ENCODE measurements at places on chromosomes 3 and 15.

- no peak for DNase-seq
Observed at GRCh38 chr15:64182859-64183370, 20.1 kb upstream of the PPIB start.

- DNase-seq: no peak
Observed at GRCh38 chr3:47348411-47349154, 32.2 kb upstream of the PTPN23 start.

DNA sequence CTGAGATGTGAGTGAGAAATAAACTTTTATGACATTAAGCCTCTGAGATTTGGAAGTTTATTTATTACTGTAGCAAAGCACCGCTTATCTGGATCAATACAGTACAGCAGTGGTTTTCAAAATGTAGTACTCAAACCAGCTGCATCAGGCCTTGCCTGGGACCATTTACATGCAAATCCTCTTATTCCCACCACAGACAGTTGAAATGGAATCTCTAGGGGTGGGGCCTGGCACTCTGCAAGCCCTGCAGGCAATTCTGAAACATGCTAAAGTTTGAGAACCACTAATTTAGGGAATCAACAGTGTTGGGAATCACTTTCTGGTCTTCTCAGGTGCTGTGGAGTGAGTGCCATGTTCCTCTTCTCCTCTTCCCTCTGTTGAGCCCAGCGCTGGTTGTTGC lies 77.8 kb upstream of the TAMM41 start:
- no peak for DNase-seq

DNA sequence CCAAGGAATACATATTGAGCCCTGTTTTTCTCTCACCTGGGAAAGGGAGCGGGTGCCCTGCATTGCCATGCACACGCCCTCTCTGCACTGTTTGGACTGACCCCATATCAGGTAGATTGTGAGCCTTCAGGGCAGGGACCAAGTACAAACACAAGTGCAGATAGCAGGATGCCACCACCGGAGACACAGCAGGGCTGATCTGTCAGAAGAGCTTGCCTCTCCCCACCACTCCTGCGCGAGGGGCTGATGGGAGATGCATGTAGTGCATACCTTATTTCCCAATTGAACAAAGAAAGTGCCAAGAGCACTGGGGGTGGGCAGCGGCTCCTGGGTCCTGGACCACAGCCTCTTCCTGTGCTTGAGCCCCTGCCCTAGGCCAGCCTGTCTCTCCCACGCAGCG lies 9.0 kb upstream of the SLCO2A1 start:
- DNase-seq: no peak

- DNase-seq: no peak
Observed at GRCh38 chr15:42490291-42490670, 660 bp downstream of the ZNF106 start.

DNA sequence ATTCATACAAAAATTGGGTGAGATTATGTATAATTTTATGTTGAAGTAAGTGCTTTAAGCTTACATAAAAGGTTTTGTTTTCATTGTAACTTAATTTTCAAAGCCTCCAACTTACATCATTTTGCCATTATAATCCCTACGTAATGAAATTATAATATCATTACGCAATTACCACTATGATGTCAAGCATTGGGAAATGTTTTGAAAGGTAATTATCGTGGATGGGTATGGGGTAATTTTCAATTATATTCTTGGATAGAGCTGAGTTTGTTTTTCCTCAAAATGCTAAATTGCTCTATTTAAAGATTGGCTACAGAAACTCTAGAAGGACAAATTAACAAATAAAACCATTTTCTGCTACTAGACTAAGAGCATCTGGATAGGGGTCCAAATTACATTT lies 80.2 kb upstream of the FAM3D start:
- no peak for DNase-seq

- no peak for DNase-seq
Observed at GRCh38 chr15:64355348-64355943, 527 bp downstream of the CSNK1G1 start.

DNA sequence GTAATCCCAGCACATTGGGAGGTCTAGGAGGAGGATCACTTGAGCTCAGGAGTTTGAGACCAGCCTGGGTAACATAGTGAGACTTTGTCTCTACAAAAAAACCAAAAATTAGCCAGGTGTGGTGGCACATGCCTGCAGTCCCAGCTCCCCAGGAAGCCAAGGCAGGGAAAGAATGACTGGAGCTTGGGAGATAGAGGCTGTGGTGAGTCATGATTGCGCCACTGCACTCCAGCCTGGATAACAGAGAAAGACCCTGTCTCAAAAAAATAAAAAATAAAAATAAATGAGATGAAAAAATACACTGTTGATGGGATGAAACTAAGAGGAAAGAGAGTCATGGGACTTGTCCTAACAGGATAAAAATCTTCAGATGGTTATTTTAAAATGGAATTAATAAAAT lies 137.6 kb downstream of the IMPG2 start:
- DNase-seq: no peak

Measured in GM18507 (cell line).